ENCODE measurements at places on chromosomes 4 and X. TPM values are rescaled to one million over a fixed set of nuclear protein-coding genes. Genes with fewer than 3 reads are reported as not detected.

The RADX gene
- total RNA-seq = 7.6 TPM

The TSPAN6 gene
- 36.6 TPM for total RNA-seq

The ADGRL3 gene
- 0.32 TPM for total RNA-seq

The BTK gene
- not detected for total RNA-seq

The NXT2 gene
- 11.6 TPM for total RNA-seq

The MAGED4B gene
- total RNA-seq = 99.3 TPM

The EREG gene
- under 0.01 TPM for total RNA-seq

The HDX gene
- 5.3 TPM for total RNA-seq

The MOB1B gene
- 29.8 TPM for total RNA-seq

The UNC5C gene
- not detected for total RNA-seq

The NIPAL1 gene
- total RNA-seq = 2.7 TPM

The OCRL gene
- 37.0 TPM for total RNA-seq

The CYTL1 gene
- 1.5 TPM for total RNA-seq

The BMP3 gene
- 0.05 TPM for total RNA-seq

The PHKA1 gene
- total RNA-seq = 21.1 TPM

The MCF2 gene
- total RNA-seq = not detected

The FSTL5 gene
- total RNA-seq = 0.05 TPM

The SPANXA2 gene
- not detected for total RNA-seq

The SLC2A9 gene
- total RNA-seq = 2.7 TPM

The PPP4R3C gene
- total RNA-seq = not detected

The MAGEA2 gene
- total RNA-seq = not detected

The ATP5ME gene
- total RNA-seq = 39.6 TPM

The MAGEA11 gene
- total RNA-seq = not detected

The GLOD5 gene
- total RNA-seq = not detected

The RS1 gene
- total RNA-seq = not detected

The HSFX2 gene
- total RNA-seq = not detected

The PLAC8 gene
- not detected for total RNA-seq

The TLR2 gene
- total RNA-seq = 0.55 TPM

The AMOT gene
- 5.0 TPM for total RNA-seq

The ARHGEF38 gene
- total RNA-seq = not detected

The GPR78 gene
- 1.2 TPM for total RNA-seq

The IL2 gene
- not detected for total RNA-seq

The SHOX gene
- total RNA-seq = not detected

The PPBP gene
- not detected for total RNA-seq

The MFAP3L gene
- 4.1 TPM for total RNA-seq

The NXF3 gene
- not detected for total RNA-seq

The VCX3A gene
- not detected for total RNA-seq

All from smooth muscle cell of the umbilical artery (primary cell).